ENCODE measurements at places on chromosomes 12 and 14.

GRCh38 chr12:95439461-95440230, 34.3 kb upstream of the METAP2 start:
- H3K4me1 ChIP-seq = no peaks in the 10 kb centered on the region
- no peak overlapping the region for H3K4me3 ChIP-seq
- no peak overlapping the region for H3K27ac ChIP-seq
- no peaks in the 10 kb centered on the region for H3K36me3 ChIP-seq

DNA sequence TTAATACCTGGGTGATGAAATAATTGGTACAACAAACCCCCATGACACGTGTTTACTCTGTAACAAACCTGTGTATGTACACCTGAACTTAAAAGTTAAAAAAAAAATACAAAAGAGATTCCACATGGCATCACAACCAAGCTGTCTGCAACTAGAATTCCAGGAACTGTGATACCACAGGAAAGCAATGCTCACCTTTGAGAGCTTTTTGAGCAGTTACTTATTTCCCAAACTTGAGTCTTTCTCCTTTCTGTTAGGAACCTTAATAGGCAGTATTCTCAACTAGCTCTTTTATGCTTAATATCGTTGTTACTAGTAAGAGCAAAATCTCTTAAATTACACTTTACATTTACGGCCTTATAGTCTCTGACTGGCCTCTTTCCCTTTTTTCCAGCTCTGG, 15.2 kb downstream of the PTHLH start:
- H3K27me3 ChIP-seq = no peaks in the 10 kb centered on the region
- no peak for DNase-seq
- no peaks in the 10 kb centered on the region for H3K36me3 ChIP-seq
- no peak overlapping the region for H3K4me3 ChIP-seq

DNA sequence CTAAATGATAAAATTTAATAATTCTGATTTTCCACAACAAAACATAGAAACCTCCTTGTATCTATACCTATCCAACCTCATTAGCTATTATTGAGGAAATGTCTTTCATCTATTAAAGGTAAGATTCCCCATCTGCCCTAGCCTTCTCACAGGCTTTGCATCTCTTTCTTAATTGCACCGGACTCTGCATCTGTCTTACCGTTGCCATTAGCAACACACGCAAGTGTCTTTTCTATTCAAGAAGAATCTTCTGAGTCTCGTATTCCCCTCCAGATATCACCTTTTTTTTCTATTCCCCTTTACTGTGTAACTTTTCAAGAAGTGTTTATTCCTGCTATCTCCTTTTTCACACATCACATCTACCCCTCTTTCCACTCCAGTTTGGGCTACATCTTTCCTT, 500.0 kb downstream of the NOVA1 start:
- H3K4me1 ChIP-seq = no peaks in the 10 kb centered on the region
- no peak overlapping the region for H3K4me3 ChIP-seq
- DNase-seq = no peak
- H3K27ac ChIP-seq = no peak overlapping the region
- H3K36me3 ChIP-seq = no peaks in the 10 kb centered on the region
- H3K27me3 ChIP-seq = no peaks in the 10 kb centered on the region

DNA sequence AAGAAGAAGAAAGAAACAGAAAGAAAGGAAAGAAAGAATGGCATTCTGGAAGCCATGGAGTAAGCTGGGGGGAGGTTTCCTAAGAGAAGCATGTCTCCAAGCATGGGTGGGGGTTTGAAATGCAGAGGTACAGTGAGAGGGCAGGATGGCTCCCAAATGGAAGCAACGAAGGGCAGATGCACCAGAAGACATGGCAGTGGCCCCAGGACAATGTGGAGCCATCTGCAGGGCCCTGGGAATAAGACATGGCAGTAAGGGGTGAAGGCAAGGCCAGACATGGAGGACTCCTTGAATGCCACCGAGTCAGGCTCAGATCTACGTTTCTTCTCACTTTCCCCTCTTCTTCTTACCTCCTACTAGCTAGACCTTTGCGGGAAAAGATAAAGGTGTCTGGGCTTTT, 4.7 kb upstream of the COL2A1 start:
- no peak overlapping the region for H3K4me3 ChIP-seq
- no peaks in the 10 kb centered on the region for H3K36me3 ChIP-seq
- H3K27ac ChIP-seq = no peak overlapping the region
- H3K4me1 ChIP-seq = peaks cover 2% of the 10 kb centered on the region
- no peak for DNase-seq

All from IMR-90 (cell line).